CD4-positive, alpha-beta T cell treated with Interleukin-17A for 1 hour (primary cell): ENCODE measurements at places on chromosomes 6 and 20.

GRCh38 chr6:42279966-42280629 is 62.4 kb upstream of the MRPS10 start:
- DNase-seq, result no peak

GRCh38 chr6:121237859-121238258 is 96.4 kb downstream of the TBC1D32 start:
- no peak for DNase-seq

DNA sequence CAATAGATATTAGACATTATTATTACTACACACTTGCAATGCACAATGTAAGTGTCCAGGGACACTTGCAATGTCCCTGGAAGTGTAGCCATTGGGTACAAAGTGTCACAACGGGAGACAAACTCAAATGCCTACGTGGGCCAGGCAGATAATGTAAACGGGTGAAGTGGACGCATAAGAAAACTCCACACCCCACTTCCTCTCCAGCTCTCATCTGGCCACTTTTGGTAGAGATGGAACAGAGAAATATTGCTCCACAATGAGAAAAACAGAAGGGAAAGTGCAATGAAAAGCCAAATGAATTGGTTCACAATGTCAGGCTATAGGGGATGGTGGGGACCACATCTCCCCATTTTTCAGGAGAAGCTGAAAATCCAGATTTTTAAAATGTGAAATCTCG is 9.4 kb downstream of the SULF2 start:
- DNase-seq, result no peak

DNA sequence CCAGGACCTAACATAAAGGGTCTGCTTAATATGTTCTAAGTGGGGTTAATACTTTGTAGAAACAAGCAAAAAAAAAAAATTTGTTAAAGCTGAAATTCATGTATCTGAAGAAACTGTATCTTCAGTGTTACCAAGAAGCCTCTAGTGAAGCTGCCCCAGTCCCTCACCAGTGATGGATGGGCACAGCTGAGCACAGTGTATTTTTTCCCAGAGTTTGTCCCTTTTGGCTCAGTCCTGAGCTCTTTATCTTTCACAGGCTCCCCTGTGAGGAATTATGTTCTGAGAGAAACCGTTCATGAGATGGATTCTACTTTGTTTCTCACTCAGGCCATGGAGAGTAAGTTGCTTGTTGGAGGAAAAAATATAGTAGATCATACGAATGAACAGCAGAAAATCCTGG is 38.4 kb downstream of the KIF3B start:
- DNase-seq, result no peak

DNA sequence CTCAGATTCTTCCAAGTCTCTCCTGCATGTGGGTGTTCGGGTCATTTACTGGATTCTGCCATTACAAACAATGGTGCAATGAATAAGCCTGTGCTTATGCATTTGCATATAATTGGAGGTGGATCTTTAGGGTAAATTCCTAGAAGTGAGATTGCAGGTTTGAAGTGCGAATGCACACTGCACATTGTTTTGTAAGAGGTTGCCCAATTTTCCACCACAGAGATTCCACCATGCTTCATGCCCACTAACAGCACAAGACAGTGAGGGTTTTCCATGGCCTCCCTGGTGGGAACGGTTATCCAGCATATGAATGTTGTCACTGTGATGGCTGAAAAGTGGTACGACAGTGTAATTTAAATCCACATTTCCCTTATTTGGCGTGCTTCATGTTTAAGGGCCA is 178.8 kb upstream of the PMEPA1 start:
- DNase-seq, result no peak

DNA sequence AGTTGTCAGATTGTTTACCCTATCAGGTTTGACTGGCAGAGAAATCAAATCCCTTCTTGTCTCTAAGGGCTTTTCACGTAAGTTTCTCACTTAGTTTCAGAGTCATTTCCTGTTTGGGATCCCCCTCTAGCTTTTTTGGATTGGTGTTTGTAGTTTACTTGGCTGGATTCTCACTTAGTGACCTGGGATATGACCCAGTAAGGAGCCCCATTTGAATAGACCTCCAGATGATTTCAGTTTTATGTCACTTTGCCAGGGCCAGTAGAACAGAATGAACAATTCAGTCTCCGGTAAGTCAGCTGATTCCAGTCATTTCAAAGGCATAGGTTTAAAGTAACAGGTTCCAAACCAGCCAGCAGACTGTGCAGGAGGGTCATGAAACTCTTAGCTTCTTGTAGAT is 8.2 kb downstream of the FAM135A start:
- no peak for DNase-seq

DNA sequence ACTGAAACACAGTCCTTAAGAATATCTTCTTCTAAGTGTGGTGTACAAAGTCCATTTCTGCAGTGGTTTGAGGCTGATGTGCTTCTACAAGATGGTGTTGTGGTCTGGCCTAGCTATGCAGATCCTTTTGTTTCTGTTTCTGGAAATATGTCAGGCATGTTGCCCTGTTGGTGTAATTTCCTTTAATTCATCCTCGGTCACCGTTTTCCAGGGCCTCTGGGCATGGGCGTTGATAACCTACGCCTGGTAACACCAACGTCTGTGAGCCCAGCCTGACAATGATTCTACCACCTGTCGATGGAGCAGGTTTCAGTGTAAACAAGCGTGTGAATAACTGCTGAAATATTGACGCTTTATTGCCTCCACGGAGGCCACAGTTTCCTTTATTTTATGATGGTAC is 33.3 kb upstream of the AFDN start:
- no peak for DNase-seq

- no peak for DNase-seq
Observed at GRCh38 chr20:4795394-4795793, 73.7 kb downstream of the PRND start.
